ENCODE measurements at places on chromosomes 13 and 19. TPM values are rescaled to one million over a fixed set of nuclear protein-coding genes. Genes with fewer than 3 reads are reported as not detected.

NRTN gene
- not detected for polyA plus RNA-seq

MEX3D gene
- polyA plus RNA-seq: 4.1 TPM

PSG1 gene
- polyA plus RNA-seq: not detected

LPAR6 gene
- 1.8 TPM for polyA plus RNA-seq

ZDHHC20 gene
- polyA plus RNA-seq: 18.3 TPM

DYRK1B gene
- polyA plus RNA-seq: 12.1 TPM

KIR2DL1 gene
- polyA plus RNA-seq: not detected

KLK12 gene
- 1.4 TPM for polyA plus RNA-seq

RNF17 gene
- polyA plus RNA-seq: not detected

DNA sequence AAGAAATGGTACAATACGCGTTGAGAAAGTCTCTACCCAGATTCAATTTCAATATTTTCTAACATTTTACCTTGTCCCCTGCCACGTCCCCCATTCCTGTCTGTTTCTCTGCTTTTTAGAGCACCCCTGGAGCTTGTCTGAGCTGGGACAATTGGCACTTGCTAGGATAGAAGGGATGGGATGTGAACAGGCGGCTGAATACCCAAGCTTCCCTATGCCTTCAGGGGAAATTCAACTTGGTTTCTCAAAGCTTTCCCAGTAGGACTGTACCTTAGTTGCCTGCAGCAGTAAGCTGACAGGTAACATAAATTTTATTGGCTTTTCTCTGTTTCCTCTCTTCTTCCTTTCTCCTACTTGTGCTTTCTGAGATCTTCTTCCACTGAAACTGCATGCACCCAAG lies 1663.3 kb downstream of the EFNB2 start:
- H3K36me3 ChIP-seq: no peaks in the 10 kb centered on the region
- no peak for DNase-seq
- no peaks in the 10 kb centered on the region for H3K27me3 ChIP-seq
- no peak overlapping the region for H3K27ac ChIP-seq
- H3K4me3 ChIP-seq: no peak overlapping the region

GRCh38 chr13:78227709-78228108 lies 309.1 kb upstream of the EDNRB start:
- no peaks in the 10 kb centered on the region for H3K4me1 ChIP-seq
- no peak overlapping the region for H3K4me3 ChIP-seq
- no peaks in the 10 kb centered on the region for H3K27me3 ChIP-seq

- H3K4me1 ChIP-seq: peaks cover 25% of the 10 kb centered on the region
- H3K27ac ChIP-seq: peak overlapping the region; percentile 99
- peak; percentile 70 for DNase-seq
- H3K27me3 ChIP-seq: no peaks in the 10 kb centered on the region
These were observed 427 bp downstream of the ZNF160 start for GRCh38 chr19:53102756-53103233.

- peaks cover 41% of the 10 kb centered on the region for H3K36me3 ChIP-seq
- H3K27ac ChIP-seq: peak overlapping the region; percentile 82
- H3K27me3 ChIP-seq: no peaks in the 10 kb centered on the region
- no peaks in the 10 kb centered on the region for H3K4me1 ChIP-seq
These were observed 60.8 kb downstream of the ARHGEF7 start for GRCh38 chr13:111175935-111176334.

- H3K4me1 ChIP-seq: no peaks in the 10 kb centered on the region
- H3K27me3 ChIP-seq: no peaks in the 10 kb centered on the region
- no peaks in the 10 kb centered on the region for H3K36me3 ChIP-seq
- H3K4me3 ChIP-seq: no peak overlapping the region
These were observed 4.7 kb upstream of the KBTBD7 start for GRCh38 chr13:41199079-41199478.

GRCh38 chr19:8252922-8253589 lies 43.9 kb downstream of the CERS4 start:
- no peak overlapping the region for H3K27ac ChIP-seq
- H3K27me3 ChIP-seq: no peaks in the 10 kb centered on the region
- peak; percentile 84 for DNase-seq
- H3K36me3 ChIP-seq: no peaks in the 10 kb centered on the region

DNA sequence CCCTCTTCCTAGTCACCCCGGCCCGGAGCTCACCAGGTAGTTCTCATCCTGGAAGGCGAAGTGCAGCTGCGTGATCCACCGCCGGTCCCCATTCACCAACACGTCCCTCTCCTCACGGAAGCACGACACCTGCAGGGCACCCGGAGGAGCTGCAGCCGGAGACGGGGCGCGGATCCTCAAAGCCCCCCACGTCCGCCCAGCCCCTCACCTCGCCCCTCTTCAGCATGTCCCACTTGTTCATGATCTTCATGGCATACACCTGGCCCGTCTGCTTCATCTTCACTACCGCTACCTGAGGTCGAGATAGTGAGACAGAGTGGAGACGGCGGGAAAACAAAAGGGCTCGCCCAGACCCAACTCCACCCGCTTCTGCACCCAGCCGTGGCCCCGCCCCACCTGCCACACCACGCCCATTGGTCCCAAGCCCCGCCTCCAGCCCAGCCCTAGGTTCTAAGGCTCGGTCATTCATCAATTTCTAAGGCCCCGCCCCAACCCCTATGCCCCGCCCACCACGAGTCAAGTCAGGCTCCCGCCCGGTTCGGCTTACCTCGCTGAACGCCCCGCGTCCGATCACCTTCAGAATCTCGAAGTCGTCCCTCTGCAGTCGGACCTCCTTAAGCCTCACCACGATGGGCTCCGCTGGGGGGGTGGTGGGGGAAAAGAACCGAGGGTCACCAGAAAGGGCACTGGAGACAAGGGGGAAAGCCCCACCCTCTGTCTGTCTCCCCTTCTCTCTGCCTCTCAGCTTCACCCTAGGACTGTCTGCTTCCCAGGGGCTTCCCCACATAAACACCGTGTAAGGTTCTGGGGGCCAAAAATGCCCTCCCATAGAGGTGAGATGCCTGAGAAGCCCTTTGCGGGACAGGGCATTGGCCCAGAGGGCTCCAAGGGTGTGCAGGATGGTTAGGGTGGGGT lies 2.8 kb downstream of the DMPK start:
- no peak overlapping the region for H3K4me3 ChIP-seq
- H3K4me1 ChIP-seq: no peaks in the 10 kb centered on the region
- H3K27ac ChIP-seq: no peak overlapping the region
- DNase-seq: peak; percentile 92
- H3K27me3 ChIP-seq: no peaks in the 10 kb centered on the region

GRCh38 chr13:46609726-46610125 lies 56.8 kb downstream of the LRCH1 start:
- no peaks in the 10 kb centered on the region for H3K27me3 ChIP-seq
- H3K27ac ChIP-seq: no peak overlapping the region
- peaks cover 11% of the 10 kb centered on the region for H3K4me1 ChIP-seq
- peak; percentile 63 for DNase-seq
- no peak overlapping the region for H3K4me3 ChIP-seq

- H3K27me3 ChIP-seq: peaks cover 42% of the 10 kb centered on the region
- no peaks in the 10 kb centered on the region for H3K36me3 ChIP-seq
- H3K27ac ChIP-seq: no peak overlapping the region
- peak; percentile 38 for DNase-seq
- no peaks in the 10 kb centered on the region for H3K4me1 ChIP-seq
- no peak overlapping the region for H3K4me3 ChIP-seq
These were observed 5.7 kb downstream of the SHISA7 start for GRCh38 chr19:55437410-55437809.

DNA sequence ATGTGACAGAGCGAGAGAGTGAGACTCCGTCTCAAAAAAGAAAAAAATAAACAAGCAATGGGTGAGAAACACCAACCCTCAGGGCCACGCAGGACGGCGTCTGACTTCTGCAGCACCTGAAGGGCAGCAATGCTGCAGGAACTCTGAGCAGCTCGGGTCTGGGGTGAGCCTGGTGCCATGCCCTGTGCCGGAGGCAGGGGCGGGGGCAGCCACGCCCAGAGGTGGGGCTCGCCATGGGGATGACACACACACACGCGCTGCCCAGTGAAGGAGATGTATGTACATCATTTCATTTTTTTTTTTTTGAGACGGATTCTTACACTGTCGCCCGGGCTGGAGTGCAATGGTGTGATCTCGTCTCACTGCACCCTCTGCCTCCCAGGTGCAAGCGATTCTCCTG lies 24.3 kb downstream of the GPX4 start:
- H3K27ac ChIP-seq: no peak overlapping the region
- H3K4me1 ChIP-seq: peaks cover 5% of the 10 kb centered on the region

- no peaks in the 10 kb centered on the region for H3K36me3 ChIP-seq
- no peak overlapping the region for H3K27ac ChIP-seq
- no peaks in the 10 kb centered on the region for H3K4me1 ChIP-seq
These were observed 124.5 kb downstream of the ABCC4 start for GRCh38 chr13:95176611-95177259.

DNA sequence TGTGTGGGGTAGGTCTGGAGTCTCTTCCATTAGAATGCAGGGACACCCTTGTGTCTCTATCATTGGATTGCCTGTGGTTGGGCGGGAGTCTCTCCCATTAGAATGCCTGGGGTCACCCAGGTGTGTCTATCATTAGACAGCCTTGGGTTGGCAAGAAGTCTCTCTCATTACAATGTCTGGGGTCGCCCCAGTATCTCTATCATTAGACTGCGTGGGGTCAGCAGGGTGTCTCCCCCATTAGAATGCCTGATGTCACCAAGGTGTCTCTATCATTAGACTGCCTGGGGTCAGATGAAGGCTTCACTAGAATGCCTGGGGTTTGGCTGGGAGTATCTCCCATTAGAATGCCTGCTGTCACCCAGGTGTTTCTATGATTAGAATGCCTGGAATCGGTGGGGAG lies 1539.0 kb downstream of the UQCRFS1 start:
- no peak overlapping the region for H3K4me3 ChIP-seq
- H3K4me1 ChIP-seq: no peaks in the 10 kb centered on the region
- no peaks in the 10 kb centered on the region for H3K36me3 ChIP-seq
- DNase-seq: no peak

- no peak overlapping the region for H3K27ac ChIP-seq
These were observed 77.4 kb downstream of the PDS5B start for GRCh38 chr13:32663660-32664059.

DNA sequence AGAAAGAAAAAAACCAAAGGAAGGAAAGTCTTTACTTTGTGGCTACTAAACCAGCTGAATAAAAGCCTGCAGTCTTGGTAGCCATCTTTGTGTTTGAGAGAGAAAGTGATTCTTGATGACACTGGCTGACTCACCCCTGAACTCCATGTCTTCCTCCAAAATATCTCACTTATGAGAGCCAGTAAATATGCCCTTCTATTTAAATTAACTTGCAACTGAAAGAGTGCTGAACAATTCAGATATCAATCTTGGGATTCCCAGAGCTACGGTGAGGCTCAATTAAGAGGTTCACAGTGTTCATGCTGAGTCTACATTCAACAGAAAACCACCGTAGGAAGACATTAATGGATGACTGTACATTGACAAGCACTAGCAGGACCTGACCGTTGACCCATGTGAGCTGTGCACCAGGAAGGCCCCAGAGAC lies 57.9 kb downstream of the KCTD12 start:
- H3K4me1 ChIP-seq: no peaks in the 10 kb centered on the region
- peak overlapping the region; percentile 31 for H3K27ac ChIP-seq
- no peaks in the 10 kb centered on the region for H3K27me3 ChIP-seq
- H3K36me3 ChIP-seq: no peaks in the 10 kb centered on the region

DNA sequence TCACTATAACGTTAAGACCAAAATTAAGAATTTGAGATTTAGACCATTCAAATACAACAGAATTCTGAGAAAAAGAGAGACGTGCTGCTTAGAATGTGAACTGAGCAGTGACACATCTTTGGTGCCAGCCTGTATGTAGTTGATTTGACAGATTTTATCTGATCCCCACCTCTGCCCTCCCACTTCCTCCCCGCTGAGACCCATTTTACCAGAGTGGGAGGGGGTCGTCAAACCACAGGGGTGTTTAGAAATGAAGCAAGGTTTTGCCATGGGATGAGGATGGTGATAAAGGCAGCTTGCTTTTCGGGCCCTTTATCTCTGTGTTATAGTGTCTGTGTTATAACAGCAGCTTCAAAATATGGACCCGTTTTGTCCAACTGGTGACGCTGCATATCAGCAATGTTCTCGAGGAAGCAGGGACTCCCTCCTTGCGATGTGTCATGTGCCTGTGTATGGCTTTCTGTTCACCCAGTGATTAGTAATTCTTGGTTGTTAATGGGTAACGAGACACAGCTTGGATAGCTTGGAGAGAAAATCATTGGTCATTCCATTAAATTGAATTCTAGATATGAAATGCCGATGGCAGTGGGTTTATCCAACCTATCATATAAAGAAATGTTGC lies 125.0 kb downstream of the HS6ST3 start:
- no peak overlapping the region for H3K27ac ChIP-seq
- DNase-seq: peak; percentile 45
- H3K4me3 ChIP-seq: no peak overlapping the region
- no peaks in the 10 kb centered on the region for H3K4me1 ChIP-seq
- no peaks in the 10 kb centered on the region for H3K27me3 ChIP-seq
- no peaks in the 10 kb centered on the region for H3K36me3 ChIP-seq

DNA sequence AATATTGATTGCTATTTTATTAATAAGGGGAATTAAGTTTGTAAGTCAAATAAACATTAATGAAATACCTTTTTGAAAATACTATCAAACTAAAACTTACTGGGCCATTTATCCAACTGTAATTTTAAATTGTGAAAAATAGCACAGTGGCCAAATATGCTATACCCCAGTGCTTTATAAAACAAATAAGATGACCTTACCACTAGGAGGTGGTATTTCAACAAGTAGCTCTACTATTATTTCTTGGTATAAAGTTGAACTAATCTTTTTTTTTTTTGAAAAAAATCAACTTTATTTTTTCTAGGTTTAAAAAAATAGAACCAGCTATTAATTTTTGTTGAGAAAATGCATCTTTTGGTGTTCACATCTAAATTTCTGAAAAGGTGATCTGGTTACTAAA lies 14.7 kb downstream of the LACC1 start:
- no peak overlapping the region for H3K4me3 ChIP-seq
- no peaks in the 10 kb centered on the region for H3K36me3 ChIP-seq
- no peaks in the 10 kb centered on the region for H3K27me3 ChIP-seq
- no peaks in the 10 kb centered on the region for H3K4me1 ChIP-seq
- no peak overlapping the region for H3K27ac ChIP-seq

- H3K4me1 ChIP-seq: no peaks in the 10 kb centered on the region
- no peak overlapping the region for H3K4me3 ChIP-seq
- H3K27ac ChIP-seq: no peak overlapping the region
- H3K27me3 ChIP-seq: peaks cover 13% of the 10 kb centered on the region
- DNase-seq: no peak
These were observed 4.5 kb upstream of the SHISA7 start for GRCh38 chr19:55447421-55448174.

DNA sequence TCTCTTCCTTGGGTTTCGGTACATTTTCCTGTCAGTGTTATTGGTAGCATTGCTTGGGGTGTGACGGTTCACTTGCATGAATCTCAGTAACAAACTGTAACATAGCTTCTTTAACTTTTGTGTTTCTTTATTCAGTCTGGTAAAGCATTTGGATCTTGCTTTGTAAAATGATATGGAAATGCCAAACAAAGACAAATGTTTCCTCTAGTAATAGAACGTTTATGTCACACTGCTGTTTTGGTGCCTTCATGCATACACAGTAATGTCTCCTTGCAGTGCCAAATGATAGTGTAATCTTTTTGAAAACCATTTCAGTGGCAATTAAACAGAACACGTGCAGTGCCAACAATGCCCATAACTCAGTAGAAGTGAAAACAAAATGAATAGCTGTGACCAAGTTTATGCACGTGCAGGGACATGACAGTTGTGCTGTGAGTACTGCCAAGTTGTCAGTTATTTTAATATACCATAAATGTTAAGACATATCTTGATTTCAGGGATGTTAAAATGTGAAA lies 110.8 kb downstream of the RXFP2 start:
- no peaks in the 10 kb centered on the region for H3K4me1 ChIP-seq
- H3K27me3 ChIP-seq: no peaks in the 10 kb centered on the region
- no peak overlapping the region for H3K27ac ChIP-seq
- no peak for DNase-seq
- no peak overlapping the region for H3K4me3 ChIP-seq

- DNase-seq: peak; percentile 60
- no peak overlapping the region for H3K27ac ChIP-seq
- no peaks in the 10 kb centered on the region for H3K36me3 ChIP-seq
- no peaks in the 10 kb centered on the region for H3K4me1 ChIP-seq
- H3K27me3 ChIP-seq: no peaks in the 10 kb centered on the region
These were observed 365.4 kb downstream of the NDFIP2 start for GRCh38 chr13:79846386-79846785.

All from small intestine (tissue), 16 donors.